Stimulated activated CD8-positive, alpha-beta memory T cell treated with anti-CD3 and anti-CD28 coated beads, Interleukin-2, amount 100 ng/mL, for 1 hour (primary cell): ENCODE measurements at places on chromosomes 6 and 20.

DNA sequence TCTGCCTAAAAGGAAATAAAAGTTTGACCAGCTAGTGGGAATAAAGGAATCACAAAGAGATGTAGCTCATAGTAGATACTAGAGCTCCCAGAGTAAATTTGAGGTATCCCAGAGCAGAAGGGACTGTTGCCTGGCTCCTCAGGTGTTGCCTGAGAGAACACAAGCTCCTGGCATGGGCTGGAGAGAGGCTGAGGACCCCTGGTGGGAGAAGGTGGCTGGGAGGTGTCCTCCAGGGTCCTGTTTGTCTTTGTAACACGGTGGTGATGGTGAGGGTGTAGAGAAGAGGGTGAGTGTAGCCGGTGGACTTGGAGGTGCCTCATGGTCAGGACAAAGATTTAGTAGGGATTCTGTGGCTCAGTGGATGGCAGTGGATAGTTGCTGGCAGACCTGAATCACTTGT is 28.1 kb upstream of the NNAT start:
- no peak for DNase-seq

- no peak for DNase-seq
Measured at GRCh38 chr6:9334979-9335378, 899.6 kb upstream of the SLC35B3 start.

DNA sequence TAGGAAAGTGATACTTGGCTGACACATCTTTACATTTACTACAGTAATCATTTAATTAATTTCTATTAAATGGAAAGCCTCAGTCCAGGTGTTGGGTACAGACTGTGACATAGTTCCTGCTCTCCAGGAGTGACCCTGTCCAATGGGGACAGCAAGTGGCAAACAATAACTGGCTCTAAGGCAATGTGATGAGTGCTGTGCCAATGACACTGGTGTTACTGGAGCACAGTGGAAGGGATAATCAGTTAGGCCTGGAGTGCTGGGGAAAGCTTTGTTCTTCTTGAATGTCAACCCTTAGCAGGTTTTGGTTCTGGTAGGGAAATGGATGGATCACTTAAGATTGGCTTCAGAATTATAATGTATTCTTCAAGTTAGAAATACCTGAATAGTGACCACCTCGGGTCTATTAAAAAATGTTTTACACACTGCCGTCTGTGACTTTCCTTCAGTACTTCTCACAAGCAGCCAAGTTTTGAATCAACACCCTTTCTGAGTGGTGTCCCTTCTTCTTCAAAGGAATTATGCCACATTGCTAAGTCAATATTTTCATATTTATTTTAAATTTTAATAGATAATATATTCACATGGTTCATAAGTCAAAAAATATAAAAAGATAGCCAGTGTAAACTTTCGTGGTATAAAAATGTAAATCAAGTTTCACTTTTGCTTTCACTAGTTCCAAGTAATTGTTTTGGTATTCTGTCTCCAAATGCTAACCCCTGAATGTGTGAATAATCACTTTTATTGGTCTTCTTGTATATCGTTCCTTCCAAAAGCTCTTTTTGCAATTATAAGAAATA is 9.6 kb downstream of the CMTR1 start:
- no peak for DNase-seq

DNA sequence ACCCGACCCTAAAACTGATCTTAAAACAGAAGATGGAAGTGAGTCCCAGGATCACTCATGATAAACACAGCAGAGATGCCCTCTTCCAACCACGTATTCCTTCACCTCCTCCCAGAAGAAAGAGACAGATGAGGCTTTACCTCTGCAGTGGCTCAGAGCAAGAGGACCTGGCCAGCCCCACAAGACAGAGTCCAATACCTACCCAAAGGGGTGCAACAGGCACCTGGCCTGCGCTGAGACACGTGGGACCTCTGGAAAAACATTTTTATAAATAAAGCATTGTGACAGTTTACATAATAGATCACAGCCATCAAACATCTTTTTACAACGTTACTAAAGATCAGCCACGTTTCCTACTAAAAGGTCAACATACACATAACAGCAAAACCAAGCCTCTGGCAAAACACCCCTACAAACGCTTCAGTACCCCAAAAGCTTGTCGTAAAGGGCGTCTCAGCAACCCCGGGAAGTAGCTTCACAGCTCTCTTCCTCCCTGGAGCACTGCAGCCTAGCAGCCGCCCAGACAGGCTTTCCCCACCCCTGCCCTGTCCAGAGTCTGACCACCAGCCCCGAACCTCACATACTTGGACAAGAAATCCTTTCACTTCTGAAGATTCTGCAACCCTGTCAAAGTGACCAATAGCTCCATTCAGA is 2.9 kb downstream of the TAF4 start:
- no peak for DNase-seq

DNA sequence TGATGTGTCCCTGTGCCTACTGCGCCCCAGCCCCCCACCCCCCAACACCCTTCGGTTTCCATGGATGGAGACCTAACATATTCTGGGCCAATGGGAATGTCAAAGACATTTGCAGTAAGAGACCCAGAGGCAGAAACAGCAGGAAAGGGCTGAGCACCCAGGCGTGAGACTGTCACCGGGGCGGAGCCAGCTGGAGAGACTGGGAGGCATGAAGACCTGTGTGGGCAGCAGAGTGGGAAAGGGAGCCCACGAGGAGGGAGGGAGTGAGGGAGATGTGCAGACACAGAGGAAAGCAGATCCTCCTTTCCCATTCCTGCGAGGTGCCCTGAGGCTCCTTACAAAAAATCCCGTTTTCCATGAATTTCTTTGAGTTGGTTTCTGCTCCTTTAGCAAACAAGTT is 150.2 kb downstream of the FOXC1 start:
- no peak for DNase-seq

- no peak for DNase-seq
Measured at GRCh38 chr6:98838975-98839374, 4.6 kb downstream of the POU3F2 start.

- no peak for DNase-seq
Measured at GRCh38 chr6:112606656-112607435, 259.7 kb downstream of the RFPL4B start.

- no peak for DNase-seq
Measured at GRCh38 chr20:36543184-36544133, 2.1 kb downstream of the MYL9 start.

GRCh38 chr6:109662192-109662591 is 28.8 kb downstream of the AK9 start:
- DNase-seq, result no peak

GRCh38 chr6:128071212-128071611 is 170.4 kb upstream of the THEMIS start:
- DNase-seq, result no peak

DNA sequence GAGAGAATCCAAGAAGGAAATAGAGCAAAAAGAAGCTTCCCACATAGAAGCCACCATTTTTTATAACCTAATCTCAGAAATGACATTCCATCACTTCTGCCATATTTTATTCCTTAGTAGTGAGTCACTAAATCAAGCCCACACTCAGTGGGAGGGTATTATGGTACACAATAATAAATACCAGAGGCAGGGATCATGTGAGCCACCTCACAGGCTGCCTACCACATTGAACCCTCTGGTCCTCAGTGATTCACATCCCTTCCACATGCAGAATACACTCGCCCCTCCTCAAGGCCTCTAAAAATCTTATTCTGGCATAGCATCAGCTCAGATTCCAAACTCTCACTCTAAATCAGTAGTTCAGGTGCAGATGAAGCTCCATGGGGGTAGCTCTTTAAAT is 49.4 kb downstream of the TMC2 start:
- no peak for DNase-seq

DNA sequence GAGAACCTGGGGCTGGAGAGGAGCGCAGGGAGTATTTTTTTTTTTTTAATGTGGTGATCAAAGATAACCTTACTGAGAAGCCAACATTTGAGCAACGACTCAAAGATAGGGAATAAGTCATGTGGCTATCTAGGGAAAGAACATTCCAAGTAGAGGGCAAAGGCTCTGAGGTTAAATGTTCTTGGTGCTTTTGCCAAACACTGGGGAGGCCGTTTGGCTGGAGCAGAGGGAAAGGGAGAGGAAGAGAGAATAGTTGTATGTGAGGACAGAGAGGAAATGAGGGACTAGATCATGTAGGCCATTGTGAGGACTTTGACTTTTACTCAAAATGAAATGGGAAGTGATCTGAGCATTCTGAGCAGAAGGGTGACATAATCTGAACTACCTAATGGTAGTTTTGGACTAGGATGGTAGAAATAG is 27.8 kb downstream of the ACSS2 start:
- DNase-seq, result no peak

DNA sequence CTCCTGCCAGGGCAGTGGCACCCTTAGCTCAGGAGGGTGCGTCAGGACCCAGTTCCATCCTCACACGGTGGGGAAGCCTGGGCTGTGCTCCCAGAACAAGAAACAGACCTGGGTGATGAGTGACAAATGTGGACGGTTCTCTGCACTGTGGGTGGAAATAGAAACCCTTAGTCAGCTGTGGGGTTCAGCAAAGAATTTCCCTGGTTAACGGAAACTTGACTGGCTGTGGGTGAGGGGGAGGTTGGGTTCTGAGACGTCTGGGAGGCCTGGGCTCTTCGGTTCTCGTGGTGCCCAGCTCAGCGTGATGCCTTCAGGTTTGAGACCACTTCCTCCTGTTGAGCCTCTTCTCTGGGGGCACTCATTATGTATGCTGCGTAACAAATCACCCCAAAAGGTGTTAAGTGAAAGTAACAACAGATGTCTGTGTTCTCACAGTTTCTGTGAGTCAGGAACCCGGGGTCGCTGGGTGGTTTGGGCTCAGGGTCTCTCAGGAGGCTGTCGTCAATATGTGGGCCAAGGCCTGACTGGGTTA is 53.1 kb upstream of the FAM83D start:
- peak; percentile 70 for DNase-seq

GRCh38 chr6:89596484-89596883 is 42.1 kb downstream of the LYRM2 start:
- DNase-seq, result no peak

DNA sequence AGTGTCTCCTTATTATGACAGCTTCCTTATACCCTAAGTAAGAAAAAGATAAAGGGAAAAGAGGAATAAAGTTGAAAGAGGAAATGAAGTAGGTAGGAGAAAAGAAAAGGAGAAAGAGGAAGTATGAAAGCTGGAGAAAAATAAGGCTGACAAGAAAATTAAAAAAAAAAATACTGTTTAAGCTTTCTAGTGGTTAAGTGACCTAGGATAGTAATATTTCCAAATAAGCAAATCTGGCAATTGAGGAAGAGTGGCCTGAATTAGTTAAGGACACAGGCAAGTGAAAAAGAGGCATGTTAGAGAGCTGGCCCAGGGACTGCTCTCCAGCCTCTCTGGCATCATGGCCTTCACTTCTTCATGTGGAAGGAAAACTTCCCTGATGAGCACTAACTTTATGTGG is 76.5 kb upstream of the ADGRF1 start:
- no peak for DNase-seq

- no peak for DNase-seq
Measured at GRCh38 chr6:168916576-168917211, 337.0 kb downstream of the THBS2 start.

- no peak for DNase-seq
Measured at GRCh38 chr6:30615958-30616810, 859 bp downstream of the PPP1R10 start.
